ENCODE measurements at places on chromosomes 6 and 20.

- no peak for DNase-seq
Observed at GRCh38 chr6:71887006-71887743, 825 bp downstream of the RIMS1 start.

GRCh38 chr6:47132724-47133123, 90.6 kb upstream of the ADGRF1 start:
- DNase-seq: no peak

DNA sequence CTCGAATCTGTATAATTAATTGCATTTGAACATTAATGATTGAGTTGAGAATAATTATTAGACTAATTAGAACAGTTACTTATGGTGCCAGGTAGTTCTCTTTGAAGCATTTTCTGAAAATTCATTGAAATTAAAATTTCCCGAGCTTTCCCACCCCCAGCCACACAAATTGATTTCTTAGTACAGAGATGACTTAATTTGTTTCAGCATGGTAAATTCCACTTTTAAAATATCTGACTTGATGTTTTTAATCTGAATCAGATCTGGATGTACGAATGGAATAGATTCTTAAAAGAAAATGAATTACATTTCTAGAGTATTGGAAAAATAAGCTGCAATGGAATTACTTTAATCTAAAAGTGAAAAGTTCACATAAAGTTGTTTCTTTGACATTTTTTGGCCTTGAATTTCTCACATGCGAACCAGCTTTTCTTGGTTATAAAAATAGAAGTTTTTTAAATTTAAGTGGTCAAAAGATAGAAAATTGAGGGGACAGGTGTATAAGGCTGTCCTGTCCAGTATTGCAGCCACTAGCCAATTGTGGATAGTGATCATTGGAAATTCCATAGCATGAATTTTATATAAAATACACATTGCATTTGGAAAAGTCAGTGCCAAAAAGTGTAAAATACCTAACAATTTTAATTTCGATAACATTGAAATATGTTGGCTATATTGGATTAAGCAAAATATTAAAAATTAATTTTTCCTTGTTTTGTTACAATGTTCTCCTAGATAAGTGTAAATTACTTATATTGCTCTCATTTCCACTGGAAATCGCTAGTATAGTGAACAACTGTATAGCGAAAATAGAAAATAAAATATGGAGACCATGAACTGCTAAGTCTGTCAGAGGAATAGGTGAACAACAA, 102.9 kb downstream of the OR2B2 start:
- no peak for DNase-seq

DNA sequence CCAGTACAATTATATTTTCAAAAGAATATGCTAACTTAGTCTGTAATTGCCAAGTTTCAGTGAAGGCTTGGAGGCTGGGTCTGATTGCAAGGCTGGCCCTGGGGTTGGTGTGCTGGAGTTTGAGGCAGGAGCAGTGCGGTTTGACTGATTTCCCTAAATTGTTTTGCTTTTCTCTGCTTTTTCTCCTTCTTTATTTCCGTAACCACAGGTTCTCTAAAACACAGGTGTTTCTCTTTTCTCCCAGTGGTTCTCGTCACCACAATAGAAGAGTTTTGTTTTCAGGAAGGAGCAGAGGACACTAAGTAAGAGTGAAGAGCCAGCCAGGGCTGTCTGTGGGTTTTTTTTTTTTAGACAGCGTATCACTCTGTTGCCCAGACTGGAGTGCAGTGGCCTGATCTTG, 8.2 kb upstream of the SNX9 start:
- no peak for DNase-seq

- no peak for DNase-seq
Observed at GRCh38 chr6:3506200-3506599, 49.4 kb upstream of the SLC22A23 start.

- DNase-seq: no peak
Observed at GRCh38 chr6:91428296-91428695, 841.4 kb upstream of the MAP3K7 start.

DNA sequence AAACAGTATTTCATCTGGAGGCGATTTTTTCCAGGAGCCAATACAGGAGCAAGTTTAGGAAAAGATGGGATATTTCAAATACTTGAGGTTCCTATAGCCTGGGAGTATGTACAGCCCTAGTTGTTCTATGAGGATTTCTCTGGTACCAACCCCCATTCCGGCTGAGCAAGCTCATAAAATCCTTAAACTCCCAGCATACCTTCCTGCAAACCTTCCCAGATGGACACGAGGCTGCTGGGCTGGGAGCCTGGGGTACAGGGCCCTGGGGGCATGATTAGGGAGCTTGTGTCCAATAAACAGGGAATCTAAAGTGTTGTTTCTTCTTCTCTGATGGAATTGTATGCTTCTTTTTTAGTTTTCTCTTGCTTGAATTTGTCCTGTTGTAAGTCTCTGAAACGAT, 1.5 kb downstream of the PRRC2A start:
- no peak for DNase-seq

- DNase-seq: no peak
Observed at GRCh38 chr6:106098383-106099234, 12.5 kb downstream of the PRDM1 start.

- peak; percentile 30 for DNase-seq
Observed at GRCh38 chr6:42879372-42880239, at the start of gene RPL7L1. TSS of gene RPL7L1 (plus strand) at chr6:42879616. CDS start at chr6:42879911, 295 bp downstream.

GRCh38 chr6:150930841-150931240, 65.3 kb downstream of the MTHFD1L start:
- no peak for DNase-seq

GRCh38 chr6:156943816-156944215, 166.6 kb downstream of the ARID1B start:
- DNase-seq: no peak

- no peak for DNase-seq
Observed at GRCh38 chr6:15359335-15359862, 113.5 kb downstream of the JARID2 start.
